GM10248 (cell line): ENCODE measurements at places on chromosomes 4 and X.

DNA sequence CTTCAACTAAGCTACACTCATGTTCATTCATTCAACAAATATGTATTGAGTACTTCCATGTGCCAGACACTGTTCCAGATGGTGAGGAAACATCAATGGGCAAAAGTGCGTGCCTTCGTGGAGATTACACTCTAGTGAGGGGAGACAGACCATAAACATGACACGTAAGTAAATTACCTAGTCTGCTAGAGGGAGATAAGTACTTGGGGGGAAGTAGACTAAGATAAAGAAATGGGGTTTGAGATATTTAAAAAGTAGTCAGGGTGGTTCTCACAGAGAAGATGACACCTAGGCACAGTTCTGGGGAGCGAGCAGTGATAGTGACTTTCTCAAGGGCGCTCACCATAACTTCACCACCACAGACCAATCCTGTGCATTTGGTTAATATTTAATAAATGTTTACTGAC, 11.7 kb downstream of the JCHAIN start:
- no peak for DNase-seq

DNA sequence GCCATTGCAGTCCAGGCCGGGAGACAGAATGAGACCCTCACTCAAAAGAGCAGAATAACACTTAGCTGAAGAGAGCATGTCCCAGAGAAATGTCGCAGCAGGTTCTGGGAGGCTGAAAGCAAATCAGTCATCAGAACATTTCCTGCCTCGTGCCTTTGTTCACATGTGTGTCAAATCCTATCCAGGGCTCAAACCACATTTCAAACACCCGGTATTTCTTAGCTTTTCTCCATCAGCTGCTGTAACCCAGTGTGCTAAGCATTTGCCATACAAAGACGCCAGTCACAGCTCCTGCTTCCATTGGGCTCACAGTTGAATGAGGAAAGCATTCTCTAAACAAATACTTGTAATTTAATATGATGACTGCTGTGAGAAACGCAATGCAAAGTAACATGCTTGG, 6.0 kb downstream of the PALLD start:
- no peak for DNase-seq

DNA sequence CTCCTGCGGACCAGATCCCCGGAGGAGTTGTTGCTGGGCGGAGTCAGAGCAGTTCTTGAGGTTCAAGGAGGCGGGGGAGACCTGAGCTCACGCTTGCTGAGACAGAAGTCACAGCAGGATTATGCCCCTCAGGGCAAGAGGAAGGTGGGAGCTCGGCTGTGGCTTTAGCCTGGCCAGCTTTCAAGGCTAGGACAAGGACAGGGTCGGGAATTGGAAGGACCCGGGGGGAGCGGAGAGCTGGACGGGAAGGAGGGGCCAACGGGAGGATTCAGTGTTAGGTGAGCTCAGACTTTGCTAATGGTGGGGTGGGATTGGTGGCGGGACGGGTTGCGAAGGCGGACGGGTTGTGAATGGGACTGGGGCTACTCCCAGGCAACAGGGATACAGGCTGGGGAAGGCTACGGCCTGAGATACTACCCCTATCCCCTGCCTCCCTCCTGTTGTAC, at the start of gene RIBC1:
RIBC1 (plus strand) TSS at position 13 of the 446 bp plus-strand sequence. CDS start 3,404 bp downstream, outside the sequence.
- DNase-seq = no peak

DNA sequence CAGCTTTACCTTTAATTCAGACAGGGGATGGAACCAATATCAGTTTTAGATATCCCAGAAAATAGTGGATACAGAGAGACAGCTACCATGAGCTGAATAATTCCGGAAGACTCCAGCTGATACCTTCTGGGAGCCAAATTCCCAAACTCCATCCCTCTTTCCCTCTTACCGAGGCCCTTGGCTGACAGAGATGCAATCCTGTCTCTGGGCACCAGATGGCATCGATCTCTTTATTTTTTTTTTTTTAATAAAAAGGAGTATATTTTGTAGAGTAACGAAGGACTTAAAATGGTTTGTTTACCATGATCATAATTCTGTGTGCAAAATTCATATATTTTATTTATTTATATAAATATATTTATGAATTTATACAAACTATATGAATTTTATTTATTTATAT, 31.0 kb downstream of the RAB40A start:
- no peak for DNase-seq

GRCh38 chr4:76430519-76431388, 4.3 kb upstream of the SHROOM3 start:
- DNase-seq = peak; percentile 42

- no peak for DNase-seq
These were observed 182.2 kb upstream of the TEX13C start for GRCh38 chrX:125137521-125137920.

- DNase-seq = no peak
These were observed 194.3 kb upstream of the JADE1 start for GRCh38 chr4:128615197-128615596.

DNA sequence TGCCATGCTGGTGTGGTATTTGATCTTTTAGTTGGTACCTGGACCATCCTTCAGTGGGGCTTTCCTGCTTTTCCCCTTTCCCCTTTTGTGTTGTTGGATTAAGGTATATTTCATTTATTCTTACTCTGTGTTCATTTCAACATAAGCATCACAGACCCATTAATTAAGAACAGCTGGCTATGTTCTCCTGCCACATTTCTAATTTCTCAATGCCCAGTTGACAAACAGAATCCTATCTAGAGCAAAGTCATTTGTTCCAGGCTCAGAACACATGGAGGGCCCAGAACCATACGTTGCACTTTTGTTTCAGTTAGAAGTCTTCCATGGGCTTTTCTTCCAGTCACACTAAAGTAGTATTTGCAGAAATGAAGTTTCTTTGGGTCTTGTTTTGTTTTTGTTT, 46.1 kb upstream of the EOLA2 start:
- no peak for DNase-seq

DNA sequence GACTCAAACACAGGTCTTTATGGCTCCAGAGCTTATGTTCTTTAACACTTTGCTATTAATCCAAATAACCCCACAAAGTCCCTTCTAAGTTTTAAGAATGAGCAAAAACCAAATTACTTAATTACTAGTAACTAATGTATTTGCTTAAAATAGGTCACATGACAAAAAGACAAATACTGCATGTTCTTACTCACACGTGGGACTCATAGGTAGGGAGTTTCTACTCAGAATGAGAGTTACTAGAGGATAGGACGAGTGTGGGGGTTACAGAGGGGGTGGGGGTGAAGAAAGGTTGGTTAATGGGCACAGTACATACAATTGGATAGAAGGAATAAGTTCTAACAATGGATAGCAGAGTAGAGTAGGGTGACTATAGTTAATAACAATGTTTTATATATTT, 5.8 kb downstream of the RPS6KA3 start:
- no peak for DNase-seq

- no peak for DNase-seq
These were observed 16.9 kb downstream of the SSX5 start for GRCh38 chrX:48179691-48180090.

GRCh38 chr4:118282692-118283091, 70.1 kb downstream of the PRSS12 start:
- DNase-seq = no peak

DNA sequence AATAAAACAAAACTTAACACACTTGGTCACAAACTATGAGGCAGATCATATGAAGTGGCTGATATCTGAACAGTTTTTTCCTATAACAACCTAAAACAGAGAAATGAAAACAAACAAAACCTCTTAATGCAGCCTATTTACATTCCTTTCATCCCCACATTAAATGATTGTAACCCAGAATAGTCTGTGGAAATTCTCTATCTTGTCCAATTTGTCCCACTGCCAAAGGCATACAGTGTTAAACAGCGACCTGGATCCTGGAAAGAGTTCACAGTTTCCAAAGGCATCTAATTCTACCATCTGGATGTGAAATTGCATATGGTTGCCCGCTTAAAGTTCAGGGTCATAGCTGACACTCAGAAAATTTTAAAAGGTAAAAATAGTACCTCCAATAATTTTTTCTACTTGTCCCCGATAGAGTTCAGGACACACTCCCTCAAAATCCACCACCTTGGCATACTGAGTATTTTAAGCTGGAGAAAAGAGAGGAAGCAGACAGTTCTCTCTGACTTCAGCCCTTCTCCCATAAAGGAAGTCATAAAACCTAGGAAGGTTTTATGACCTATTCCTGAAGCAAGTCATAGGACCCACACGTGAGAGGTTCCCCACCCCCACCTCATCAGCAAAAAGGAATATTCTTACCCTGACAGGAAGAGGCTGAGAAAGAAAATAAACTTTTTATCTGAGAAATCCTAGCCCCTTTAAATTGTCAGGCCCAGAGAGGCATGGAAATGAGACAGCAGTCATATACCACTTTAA, 270.2 kb downstream of the PAPSS1 start:
- no peak for DNase-seq

DNA sequence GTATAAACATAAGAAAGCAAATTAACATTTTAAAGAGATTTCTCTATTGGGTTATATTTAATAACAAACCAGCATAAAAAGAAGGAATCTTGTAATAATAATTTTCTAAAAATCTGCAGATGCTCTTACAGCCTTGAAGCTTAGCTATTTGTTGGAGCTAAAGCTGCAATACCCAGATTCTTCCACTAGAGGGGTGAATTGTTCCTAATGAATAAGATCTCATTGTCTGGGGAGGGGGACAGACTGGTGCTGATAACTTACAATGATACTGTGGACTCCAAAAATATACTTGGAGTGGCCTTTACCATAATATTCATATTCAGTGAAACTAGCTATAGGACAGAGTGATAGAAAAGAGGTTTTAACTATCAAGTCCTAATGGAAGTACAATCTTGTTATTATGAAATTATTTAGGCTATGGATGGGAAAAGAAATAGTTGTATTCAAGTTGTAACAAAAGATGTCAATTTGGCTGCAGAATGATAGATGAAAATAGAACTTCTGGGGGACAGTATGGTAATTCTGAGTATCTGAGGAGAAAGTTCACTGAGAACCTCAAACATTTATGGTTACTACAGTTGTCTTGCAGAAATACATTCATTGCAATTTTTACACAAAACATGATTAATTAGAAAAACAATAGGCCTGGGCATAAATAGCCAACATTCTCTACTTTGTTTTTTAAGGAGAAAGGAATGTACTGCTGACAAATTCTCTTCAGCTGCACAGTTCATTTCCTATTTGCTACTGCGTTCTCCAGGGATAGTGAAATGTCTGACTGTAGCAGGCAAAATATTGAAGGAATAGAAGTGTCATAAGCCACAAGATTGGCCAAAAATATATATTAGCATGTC, 443.3 kb downstream of the GBA3 start:
- peak; percentile 25 for DNase-seq

DNA sequence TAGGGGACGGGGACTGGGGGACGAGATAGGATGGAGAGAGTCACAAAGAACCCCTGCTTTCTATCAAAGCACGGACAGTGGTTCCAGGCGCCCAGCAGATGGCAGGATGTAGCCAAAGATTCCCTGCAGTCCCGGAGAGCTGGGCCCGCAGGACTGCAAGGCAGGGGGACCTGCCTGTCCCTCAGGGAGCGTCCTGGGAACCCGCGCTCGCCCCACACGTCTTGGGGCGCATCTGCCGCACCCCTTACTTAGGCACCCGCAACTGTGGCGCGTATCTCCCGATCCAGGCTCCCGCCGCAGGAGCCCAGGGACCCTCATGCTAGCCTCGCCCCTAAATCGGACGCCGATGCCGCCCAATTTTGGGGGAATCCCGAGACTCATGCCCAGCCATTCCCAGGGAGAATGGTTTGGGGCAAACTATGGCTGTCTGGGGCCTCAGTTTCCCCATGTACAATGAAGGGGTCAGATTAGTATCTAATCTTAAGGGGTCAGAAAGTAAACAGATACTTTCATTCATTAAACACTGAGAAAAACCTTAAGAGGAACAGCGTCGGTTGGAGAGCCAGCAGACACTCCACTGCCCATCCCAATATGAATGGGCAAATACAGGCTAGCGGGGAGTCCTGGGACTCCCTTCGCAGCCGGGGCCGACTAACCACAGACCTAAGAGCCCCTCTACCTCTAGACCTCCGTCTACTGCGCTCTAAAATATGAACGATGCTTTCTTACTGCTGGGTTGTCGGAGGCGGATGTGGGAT, 581 bp upstream of the STK32B start:
- peak; percentile 64 for DNase-seq

- no peak for DNase-seq
These were observed 105.9 kb upstream of the LNX1 start for GRCh38 chr4:53697016-53697685.

- DNase-seq = no peak
These were observed 231.1 kb downstream of the SLC39A8 start for GRCh38 chr4:102114118-102114630.

DNA sequence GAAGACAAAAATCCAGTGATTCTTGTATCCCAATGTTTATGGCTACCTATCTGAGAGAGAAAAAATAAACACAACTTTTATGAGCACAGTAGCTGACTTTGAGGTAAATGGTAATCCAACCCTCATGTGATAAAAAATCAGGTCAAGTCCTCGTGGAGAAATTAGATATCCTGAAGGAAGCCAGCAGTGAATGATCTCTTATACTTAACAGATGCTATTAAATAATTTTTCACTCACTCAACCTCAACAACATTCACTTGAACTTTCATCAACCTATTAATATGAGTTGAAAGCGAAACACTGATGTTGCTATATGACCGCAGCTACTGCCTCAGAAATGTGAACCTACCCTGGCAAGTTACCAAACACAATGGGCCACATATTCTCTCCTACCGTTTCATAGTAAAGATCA, 105.4 kb downstream of the GPC3 start:
- no peak for DNase-seq

- DNase-seq = no peak
These were observed 432.2 kb downstream of the SMARCA1 start for GRCh38 chrX:129091097-129091496.

DNA sequence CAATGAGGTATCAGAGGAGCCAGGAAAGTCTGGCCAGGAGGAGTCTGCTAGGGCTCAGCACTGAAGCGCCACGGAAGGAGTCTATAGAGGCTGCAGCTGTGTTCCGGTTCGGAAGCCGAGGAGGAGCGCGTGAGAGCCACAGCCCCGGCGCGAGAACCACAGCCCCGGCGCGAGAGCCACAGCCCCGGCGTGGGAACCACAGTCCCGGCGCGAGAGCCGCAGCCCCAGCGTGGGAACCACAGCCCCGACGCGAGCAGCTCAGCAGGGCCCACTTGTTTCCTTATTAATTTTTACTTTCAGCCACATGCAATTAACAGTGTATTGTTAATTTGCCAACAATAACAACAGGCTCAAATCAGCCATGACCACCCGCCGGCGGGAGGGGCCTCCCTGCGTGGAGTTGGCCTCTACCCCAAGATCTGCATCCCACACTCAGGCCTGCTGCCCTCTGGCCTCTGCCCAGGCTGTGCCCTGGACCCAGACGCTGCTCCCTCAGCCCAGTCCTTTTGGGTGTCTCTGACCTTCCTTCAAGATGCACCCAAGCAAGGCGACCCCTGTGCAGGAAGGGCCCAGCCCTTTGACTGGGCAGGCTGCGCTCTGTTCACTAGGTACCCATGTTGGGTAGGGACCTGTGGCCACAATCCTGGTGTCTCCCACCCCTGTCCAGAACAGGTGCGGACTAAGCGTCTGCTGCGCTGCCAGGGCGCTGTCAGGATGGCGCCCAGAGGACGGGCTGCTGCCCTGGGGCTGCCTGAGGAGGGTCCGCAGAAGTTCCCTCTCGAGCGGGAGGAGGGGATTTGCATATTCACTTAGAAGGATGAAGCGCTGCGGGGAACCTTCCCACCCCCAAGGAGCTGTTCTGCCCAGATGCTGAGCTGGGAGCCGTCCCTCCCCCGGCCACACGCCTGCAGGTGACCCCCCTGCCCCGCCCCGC, 113.8 kb downstream of the ADRA2C start:
- DNase-seq = no peak
